ENCODE measurements at places on chromosomes 1 and 21. TPM values are rescaled to one million over a fixed set of nuclear protein-coding genes. Genes with fewer than 3 reads are reported as not detected.

The ZRANB2 gene
- 133 TPM for total RNA-seq

The EPRS1 gene
- total RNA-seq, result 48.3 TPM

The PTCH2 gene
- total RNA-seq, result 0.89 TPM

The SLAMF6 gene
- total RNA-seq, result 53.0 TPM

DNA sequence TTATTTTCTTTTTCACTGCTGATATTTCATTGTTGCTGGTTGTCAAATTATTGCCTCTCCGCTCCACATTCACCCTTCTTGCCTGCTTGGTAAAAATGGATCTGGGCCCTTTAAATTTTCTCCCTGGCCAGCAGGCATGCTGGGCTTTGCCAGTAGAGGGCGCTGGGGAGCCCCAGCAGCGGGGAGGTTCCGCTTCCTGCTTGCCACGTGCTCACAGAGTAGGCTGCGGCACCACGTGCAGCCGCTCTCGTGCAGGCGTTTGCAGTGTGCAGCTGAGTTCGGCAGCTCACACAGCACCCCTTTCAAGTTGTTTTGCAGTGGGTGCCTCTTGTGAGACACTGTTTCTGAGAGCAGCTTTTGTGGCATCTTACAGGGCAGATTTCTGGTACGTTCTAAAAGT is at the start of gene ACTL8:
TSS of gene ACTL8 (plus strand) at position 214 of the 400 bp plus-strand sequence. CDS start 67,676 bp downstream, outside the sequence.
- no peak for DNase-seq
- no peaks in the 10 kb centered on the region for H3K36me3 ChIP-seq
- H3K27ac ChIP-seq, result no peak within 1 kb of the TSS

DNA sequence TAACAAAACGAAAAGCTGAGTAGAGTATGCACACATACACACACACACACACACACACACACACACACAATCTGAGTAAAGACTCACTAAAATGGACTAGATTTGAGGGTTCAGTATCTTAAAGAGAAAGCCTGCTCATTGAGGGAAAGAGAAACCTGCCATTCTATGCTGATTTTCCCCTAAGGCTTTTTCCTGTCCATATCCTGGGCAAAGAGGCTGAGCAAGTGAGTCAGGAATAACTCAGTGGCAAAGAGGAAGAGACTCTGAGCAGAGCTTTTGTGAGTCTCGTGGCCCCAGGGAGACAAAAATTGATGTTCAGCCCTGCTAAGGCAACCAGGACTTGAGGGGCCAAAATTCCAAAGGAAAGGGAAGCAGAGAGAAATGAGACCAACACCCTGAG is 37.3 kb upstream of the RUNX1 start:
- no peak for DNase-seq
- no peaks in the 10 kb centered on the region for H3K36me3 ChIP-seq
- no peaks in the 10 kb centered on the region for H3K27me3 ChIP-seq
- no peaks in the 10 kb centered on the region for H3K4me1 ChIP-seq
- H3K4me3 ChIP-seq, result no peak overlapping the region

DNA sequence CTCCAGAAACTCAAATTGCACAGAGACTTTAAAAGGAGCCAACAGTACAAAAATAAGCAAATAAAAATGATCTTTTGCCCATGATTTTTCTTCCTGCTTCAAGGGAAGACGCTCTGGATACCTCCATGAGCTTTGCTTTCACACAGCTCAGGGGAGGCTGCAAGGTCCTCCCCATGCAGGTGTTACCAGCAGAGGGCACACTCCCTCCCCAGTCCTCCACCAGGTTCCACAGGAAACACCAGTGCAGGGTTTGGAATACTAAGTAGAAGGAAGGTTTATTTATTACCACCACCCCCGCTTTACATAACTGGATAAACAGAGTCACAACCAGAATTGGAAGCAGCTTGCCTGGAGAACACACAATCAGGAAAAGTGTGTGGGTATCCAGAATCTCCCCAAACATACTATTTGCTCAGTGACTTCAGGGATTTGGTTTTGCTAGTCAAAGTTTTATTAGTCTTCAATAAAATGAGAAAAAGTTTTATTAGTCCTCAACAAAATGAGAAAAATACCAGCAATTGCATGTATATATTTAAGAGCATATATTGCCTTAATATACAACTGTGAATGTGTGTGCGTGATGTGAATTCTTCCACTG is 37.3 kb downstream of the HSD3B1 start:
- no peak overlapping the region for H3K27ac ChIP-seq
- no peak for DNase-seq
- no peak overlapping the region for H3K4me3 ChIP-seq
- no peaks in the 10 kb centered on the region for H3K4me1 ChIP-seq

- H3K27me3 ChIP-seq, result no peaks in the 10 kb centered on the region
- H3K36me3 ChIP-seq, result no peaks in the 10 kb centered on the region
- no peak overlapping the region for H3K27ac ChIP-seq
- H3K4me1 ChIP-seq, result no peaks in the 10 kb centered on the region
- DNase-seq, result no peak
These were observed 136.0 kb upstream of the KLHDC7A start for GRCh38 chr1:18344755-18345154.

DNA sequence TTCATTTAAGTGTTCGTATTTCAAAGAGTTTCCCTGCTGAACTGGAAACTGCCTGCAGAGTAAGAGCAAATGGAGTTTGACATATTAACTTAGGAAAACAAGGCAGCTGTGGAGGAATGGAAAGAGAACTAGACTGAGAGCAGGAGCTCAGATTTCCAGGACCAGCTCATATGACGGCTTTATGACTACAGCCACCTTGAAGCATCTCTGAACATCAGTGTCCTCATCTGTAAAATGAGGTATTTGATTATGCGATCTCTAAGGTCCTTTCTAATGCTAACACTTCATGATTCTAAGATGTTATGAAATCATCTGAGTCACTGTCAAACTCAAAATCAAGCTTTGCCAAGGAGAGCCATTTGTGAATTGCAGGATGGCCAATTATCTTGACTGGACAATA is 112.3 kb downstream of the PRRX1 start:
- no peaks in the 10 kb centered on the region for H3K27me3 ChIP-seq
- H3K4me3 ChIP-seq, result no peak overlapping the region
- no peaks in the 10 kb centered on the region for H3K36me3 ChIP-seq
- no peaks in the 10 kb centered on the region for H3K4me1 ChIP-seq
- H3K27ac ChIP-seq, result no peak overlapping the region
- no peak for DNase-seq

GRCh38 chr1:12620488-12620865 is 2.5 kb upstream of the DHRS3 start:
- no peaks in the 10 kb centered on the region for H3K27me3 ChIP-seq
- peaks cover 7% of the 10 kb centered on the region for H3K4me1 ChIP-seq
- DNase-seq, result no peak
- H3K4me3 ChIP-seq, result no peak overlapping the region
- H3K36me3 ChIP-seq, result no peaks in the 10 kb centered on the region

DNA sequence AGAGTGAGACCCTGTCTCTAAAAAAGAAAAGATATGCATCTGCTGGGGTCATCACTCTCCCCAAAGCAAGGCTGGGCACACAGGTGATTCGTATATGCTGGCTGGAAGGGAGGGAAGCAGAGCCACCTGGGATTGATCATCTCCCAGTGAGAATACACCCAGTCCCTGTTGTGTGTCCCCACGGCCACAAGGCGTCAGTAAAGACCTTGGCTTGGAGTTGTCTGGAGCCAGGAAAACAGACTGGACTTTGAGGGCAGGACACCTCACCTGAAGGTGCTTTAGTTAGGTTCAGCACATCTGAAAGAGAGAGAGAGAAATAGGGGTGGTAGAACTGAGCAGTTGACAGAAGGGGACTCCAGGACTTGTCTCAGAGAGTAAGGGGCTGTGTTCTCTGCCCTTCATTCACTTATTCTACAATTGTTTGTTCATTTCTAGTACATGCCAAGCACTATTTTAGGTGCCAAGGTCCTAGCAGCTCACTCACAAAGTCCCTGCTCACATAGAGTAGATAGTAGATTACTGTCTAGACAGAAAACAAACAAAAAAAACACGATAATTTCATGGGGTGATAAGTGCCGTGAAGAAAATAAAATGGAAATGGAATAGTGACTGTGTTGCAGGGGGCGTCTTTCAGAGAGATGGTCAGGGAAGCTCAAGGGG is 13.5 kb downstream of the CITED4 start:
- peaks cover 9% of the 10 kb centered on the region for H3K4me1 ChIP-seq
- H3K27ac ChIP-seq, result no peak overlapping the region
- H3K36me3 ChIP-seq, result no peaks in the 10 kb centered on the region
- no peak overlapping the region for H3K4me3 ChIP-seq
- DNase-seq, result no peak

- H3K4me3 ChIP-seq, result no peak overlapping the region
- H3K27ac ChIP-seq, result no peak overlapping the region
- no peaks in the 10 kb centered on the region for H3K36me3 ChIP-seq
- DNase-seq, result no peak
These were observed 826.4 kb downstream of the PLA2G4A start for GRCh38 chr1:187655104-187655503.

DNA sequence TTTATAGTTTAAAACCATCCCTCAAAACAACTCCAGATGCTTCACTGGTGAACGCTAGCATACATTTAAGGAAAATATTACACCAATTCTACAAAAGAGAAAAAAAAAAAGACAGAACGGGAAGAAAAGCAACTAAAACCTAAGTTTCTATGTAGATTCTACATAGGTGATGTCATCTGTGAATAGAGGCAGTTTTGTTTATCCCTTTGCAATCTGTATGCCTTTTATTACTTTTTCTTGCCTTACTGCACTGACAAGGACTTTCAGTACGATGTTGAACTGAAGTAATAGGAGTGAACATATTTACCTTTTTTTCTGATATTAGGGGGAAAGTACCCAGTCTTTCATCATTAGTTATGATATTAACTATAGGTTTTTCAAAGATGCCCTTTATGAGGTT is 101.7 kb upstream of the HAO2 start:
- H3K27me3 ChIP-seq, result no peaks in the 10 kb centered on the region
- DNase-seq, result no peak
- no peak overlapping the region for H3K27ac ChIP-seq
- H3K36me3 ChIP-seq, result no peaks in the 10 kb centered on the region
- no peak overlapping the region for H3K4me3 ChIP-seq

- H3K27ac ChIP-seq, result no peak overlapping the region
- H3K36me3 ChIP-seq, result no peaks in the 10 kb centered on the region
- H3K4me1 ChIP-seq, result no peaks in the 10 kb centered on the region
- peaks cover 5% of the 10 kb centered on the region for H3K27me3 ChIP-seq
These were observed 256.7 kb upstream of the KIAA0040 start for GRCh38 chr1:175449306-175449705.

DNA sequence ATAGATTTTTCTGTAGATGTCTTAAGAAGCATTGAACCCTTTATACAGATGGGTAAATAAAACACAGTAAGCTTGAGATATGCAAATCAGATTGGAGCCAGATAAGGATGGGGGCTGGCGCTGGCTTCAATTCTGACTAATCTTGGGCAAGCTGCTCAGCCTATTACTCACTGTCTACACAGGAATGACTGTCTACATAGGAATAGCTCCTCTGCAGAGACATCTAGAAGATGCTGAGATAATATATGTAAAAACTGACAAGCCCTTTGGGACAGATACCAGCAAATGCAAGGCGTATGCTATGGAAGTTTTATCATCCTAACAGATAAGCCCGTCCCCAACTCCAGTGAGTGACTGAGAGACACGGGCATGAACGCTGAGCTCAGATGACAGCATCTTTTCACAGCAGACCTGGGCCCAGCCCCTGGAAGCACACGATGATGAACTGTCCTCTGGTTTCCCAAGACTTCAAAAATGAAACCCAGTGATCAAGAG is 1.7 kb downstream of the CLDN14 start:
- no peak overlapping the region for H3K4me3 ChIP-seq
- no peak for DNase-seq
- no peaks in the 10 kb centered on the region for H3K36me3 ChIP-seq
- peaks cover 12% of the 10 kb centered on the region for H3K27me3 ChIP-seq

DNA sequence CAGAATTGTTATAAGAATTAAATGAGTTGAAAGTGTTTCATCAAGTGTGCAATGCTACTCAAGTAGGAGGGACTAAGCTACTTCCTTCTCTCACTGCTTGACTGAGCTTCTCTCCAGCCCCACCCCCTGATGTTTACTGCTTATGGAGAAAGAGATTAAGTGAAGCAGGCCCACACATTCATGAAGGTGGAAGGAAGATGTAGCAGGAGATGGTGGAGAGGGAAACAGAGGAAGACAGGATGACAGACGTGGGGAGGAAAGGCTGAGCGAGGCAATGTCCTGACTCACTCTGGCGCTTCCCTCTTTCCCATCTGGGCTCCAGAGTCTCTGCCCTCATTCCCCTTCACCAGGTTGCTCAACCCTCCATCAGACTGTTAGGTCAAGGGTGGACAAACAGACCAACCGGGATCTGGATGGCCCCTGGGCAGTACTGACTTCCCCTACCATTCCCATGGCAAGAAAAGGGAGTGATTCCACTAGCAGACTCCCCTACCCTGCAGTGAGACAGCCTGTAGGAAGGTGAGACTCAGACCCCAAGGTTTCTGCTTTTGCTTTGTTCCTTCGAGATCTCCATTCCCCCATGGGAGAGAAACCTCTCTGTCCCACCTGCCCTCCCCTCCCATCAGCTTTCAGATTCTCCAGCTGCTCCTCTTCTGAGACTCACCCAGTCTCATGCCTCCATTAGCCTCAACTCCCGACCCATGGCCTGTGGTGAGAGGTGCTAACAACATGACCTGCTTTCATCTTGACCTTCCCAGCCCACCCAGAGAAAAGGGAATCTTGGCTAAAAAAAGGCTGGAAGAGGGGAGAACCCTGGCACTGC is 3.1 kb upstream of the ARHGEF2 start:
- H3K36me3 ChIP-seq, result no peaks in the 10 kb centered on the region
- peak; percentile 57 for DNase-seq
- H3K27ac ChIP-seq, result peak overlapping the region; percentile 64
- H3K27me3 ChIP-seq, result no peaks in the 10 kb centered on the region

DNA sequence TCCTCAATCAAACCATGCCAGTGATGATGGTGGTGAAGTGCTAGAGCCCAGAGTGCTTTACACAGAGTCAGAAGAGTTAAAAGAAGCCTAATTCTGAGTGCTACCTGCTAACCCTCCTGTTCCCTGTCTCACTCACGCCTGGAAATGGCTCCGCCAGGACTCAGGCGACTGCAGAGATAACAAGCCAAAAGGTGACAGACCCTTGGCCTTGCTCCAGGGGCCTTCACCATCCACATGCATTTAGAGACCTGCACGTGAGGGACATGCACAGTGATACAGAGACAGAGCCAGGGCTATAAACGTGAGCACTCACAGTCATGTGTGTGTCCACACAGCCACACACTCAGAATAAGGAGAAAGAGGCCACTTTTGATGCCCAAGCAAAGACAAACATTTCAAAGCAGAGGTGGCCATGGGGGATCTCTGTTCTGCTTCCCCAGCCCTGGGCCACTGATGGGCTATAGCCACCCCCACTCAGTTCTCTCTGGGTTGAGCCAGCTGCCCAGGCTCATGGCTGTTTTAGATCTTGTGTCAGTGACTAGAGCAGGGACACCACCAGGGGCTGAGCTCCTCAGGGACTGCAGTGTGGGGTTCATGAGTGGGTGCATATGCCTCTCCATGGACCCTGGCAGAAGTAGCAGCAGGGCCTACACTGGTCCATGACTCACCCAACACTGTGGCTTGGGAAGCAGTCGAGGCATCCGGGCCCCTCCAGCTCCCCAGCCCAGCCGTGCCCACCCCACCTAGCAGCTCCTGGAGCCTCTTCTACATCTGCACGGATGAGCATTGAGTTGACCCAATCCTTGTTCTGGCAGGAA is 117.2 kb downstream of the EPHB2 start:
- no peak for DNase-seq
- no peaks in the 10 kb centered on the region for H3K4me1 ChIP-seq
- H3K27me3 ChIP-seq, result peaks cover 30% of the 10 kb centered on the region
- no peak overlapping the region for H3K27ac ChIP-seq
- no peak overlapping the region for H3K4me3 ChIP-seq

- H3K4me1 ChIP-seq, result no peaks in the 10 kb centered on the region
- no peak overlapping the region for H3K4me3 ChIP-seq
- H3K27me3 ChIP-seq, result no peaks in the 10 kb centered on the region
- no peaks in the 10 kb centered on the region for H3K36me3 ChIP-seq
- no peak overlapping the region for H3K27ac ChIP-seq
These were observed 266.2 kb downstream of the NPHP4 start for GRCh38 chr1:5725855-5726585.

Measured in T-cell (primary cell).